AG20443 (cell line): ENCODE measurements at places on chromosomes 7 and 10.

DNA sequence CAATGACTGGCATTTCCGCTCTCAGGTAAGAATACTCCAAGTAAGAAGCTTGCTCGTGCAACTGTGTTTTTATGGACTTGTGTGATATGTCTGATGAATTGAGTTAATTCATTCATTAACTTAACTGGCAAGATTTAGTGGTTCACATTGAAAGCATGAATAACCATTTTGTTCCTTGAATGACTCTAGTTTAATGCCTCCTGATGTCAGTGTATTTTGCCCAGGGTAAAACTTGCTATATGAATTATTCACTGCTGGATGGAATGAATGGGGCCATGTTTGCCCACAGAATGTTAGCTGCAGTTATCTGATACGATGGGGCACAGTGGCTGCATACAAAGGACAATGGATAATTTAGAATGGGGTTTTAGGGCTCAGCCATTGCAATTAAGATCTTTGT, 124.1 kb downstream of the ZNF365 start:
- DNase-seq = no peak

- peak; percentile 42 for DNase-seq
These were observed 24.3 kb downstream of the PRLHR start for GRCh38 chr10:118571123-118571522.

- DNase-seq = no peak
These were observed 787.0 kb upstream of the C7orf33 start for GRCh38 chr7:147803606-147804005.

DNA sequence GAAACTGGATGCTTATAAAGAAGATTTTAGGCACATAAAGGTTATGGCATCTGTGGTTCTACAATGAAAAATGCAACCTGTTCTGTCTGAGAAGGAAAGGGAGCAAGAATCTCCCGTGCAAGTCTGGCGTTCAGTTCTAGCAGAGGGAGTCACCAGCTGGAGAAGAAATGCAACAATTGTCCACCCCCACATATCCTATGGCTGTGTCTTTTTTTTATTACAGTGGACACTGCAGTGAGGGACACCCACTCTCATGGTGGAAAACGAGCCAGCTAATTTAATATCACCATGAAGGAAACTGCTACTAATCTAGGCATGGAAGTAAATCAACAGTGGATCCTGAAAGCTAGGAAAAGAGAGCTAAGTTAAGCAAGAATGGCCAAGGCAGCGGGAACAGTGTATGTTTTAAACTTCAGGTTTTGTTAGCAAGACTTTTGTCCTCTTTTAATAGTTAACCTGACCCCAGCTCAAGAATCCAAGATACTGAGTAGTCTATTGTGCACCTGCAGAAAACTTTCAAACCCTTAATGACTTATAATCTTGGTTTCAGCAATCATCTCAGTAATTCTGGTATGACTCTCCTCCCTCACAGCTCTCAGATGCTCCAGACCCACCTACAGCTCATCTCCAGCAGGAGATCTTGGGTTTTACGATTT, 149.3 kb downstream of the FGFR2 start:
- no peak for DNase-seq

DNA sequence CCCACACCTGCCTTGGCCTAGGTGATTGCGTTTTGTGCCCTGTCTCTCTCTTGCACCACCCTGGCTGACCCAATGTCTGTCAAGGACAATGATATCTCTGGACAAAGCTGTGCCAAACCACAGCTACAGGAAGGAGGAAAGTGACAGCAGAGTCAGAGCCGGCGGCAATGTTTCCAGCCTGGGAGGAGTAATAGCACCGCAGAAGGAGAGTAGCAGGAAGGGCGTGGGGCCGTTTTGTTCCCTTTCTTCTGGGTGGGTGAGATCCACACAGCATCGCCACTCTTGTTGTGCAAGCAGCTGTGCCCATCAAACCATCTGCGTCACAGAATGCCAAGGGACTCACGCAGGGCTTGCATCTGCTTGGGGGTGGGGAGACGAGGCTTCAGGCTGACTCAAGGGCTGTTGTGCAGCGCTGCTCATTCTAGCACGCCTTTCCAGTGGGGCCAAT, 341.6 kb upstream of the AUTS2 start:
- DNase-seq = peak; percentile 87
